ENCODE measurements at places on chromosomes 4 and X. TPM values are rescaled to one million over a fixed set of nuclear protein-coding genes. Genes with fewer than 3 reads are reported as not detected.

Gene RELL1
- 14.6 TPM for total RNA-seq

Gene AMTN
- total RNA-seq, result not detected

GRCh38 chr4:70531981-70532380, 13.6 kb downstream of the AMTN start:
- DNase-seq, result peak; percentile 39

DNA sequence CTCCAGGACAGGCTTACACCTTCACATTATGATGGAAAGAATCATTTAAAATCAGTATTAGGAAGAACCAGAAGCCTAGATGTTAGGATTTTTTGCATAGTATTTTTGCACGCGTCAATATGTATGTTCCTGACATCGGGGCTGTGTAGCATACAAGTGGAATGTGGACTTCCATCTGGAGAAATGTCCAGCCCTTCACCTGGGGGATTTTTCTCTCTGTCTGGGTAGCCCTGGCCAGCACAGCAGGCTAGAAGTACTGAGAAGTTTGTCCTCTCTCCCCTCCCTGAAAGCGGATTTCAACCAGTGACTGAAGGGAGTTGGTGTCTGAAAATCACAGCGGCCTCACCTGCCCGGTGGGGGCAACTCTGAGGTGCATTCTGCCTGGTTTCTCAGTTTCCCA, 10.4 kb upstream of the KLHL8 start:
- no peak for DNase-seq

DNA sequence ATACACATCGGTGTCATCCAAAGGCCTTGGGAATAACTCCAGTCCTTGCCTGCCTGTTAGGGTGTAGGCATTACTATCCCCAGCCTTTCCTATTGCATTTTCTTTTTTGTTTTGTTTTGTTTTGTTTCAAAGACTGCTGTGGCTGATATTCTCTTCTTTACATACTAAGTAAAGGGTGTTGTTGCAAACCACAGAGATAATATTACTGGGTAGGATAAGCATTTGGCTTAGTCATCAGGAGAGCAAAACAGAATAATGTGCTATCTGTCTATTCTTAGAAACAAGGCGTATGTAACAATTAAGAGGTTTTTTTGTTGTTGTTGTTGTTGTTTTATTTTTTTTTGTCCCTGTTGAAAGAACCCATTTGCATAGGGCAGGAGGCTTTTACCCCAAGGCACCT, 41.8 kb downstream of the UGT2B28 start:
- peak; percentile 30 for DNase-seq

Gene NPY1R
- total RNA-seq, result 1.3 TPM

Gene GPR50
- not detected for total RNA-seq

DNA sequence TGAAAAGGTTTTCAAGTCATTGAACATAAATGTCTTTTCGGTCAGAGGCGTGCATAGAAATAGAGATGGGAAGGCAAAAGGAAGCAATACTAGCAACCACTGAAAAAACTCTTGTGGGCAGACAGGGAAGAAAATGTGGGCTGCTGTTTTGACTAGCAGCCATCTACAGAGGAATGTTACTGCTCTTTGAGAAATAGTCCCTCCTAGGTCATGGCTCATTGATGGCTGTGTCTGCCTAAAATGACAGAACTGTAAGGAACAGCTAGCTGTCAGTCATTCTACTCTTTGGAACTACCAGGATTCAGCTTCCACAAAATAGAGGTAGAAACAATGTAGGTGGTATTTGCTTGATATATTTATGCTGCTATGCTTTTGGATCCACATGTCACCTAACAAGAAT, 26.9 kb upstream of the TMPRSS11B start:
- DNase-seq, result no peak

Gene FAM241A
- total RNA-seq, result 2.8 TPM

DNA sequence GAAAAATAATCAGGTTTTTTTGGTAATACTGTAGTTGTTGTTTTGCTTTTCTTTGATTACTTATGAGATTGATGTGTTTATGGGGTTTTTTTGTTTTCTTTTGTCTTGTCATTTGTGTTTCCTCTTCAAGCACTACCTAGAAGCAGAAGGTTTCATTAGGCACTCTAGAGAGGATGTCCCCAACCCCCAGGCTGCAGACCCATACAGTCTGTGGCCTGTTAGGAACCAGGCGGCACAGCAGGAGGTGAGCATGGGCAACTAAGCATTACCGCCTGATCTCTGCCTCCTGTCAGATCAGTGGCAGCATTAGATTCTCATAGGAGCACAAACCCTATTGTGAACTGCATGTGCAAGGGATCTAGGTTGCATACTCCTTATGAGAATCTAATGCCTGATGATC, 22.9 kb upstream of the NOCT start:
- DNase-seq, result no peak

DNA sequence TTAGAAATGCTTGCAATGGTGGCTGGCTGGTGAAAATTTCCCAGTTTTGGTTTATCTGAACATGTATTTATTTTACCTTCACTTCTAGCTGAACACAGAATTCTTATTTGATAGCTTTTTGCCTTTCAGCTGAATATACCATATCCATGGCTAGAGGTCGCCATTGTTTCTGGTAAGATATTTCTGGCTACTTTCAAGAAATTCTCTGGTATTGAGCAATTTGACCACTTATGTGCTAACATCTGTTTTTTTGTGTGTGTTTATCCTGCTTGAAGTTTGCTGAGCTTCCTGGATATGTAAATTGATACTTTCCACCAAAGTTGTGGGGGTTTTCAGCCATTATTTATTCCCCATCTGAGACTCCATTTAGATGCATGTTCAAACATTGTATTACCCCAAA, 75.4 kb downstream of the FBXW7 start:
- DNase-seq, result peak; percentile 41

DNA sequence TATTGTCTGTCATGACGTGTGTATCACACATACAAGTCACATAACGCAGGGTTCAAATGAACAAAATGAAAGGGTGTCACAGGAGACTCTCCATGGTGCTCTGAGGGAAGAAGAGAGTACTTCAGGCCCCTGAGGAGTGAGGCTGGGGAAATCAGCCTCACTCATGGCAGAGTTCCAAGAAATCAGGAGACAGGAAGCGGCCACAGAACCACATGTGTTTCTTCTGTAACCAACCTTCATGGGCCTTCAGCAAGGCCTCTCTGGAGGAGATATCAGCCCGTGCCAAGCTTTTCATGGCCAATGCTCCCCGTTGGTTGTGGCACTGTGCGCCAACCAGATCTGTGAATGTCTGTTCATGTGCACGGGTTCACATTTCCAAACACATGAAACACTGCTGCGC, 76.0 kb downstream of the NAT8L start:
- no peak for DNase-seq

- no peak for DNase-seq
Measured at GRCh38 chr4:116183241-116183640, 902.1 kb downstream of the TRAM1L1 start.

GRCh38 chr4:109432696-109433095, 919 bp upstream of the SEC24B start:
- no peak for DNase-seq

Gene PASD1
- not detected for total RNA-seq

DNA sequence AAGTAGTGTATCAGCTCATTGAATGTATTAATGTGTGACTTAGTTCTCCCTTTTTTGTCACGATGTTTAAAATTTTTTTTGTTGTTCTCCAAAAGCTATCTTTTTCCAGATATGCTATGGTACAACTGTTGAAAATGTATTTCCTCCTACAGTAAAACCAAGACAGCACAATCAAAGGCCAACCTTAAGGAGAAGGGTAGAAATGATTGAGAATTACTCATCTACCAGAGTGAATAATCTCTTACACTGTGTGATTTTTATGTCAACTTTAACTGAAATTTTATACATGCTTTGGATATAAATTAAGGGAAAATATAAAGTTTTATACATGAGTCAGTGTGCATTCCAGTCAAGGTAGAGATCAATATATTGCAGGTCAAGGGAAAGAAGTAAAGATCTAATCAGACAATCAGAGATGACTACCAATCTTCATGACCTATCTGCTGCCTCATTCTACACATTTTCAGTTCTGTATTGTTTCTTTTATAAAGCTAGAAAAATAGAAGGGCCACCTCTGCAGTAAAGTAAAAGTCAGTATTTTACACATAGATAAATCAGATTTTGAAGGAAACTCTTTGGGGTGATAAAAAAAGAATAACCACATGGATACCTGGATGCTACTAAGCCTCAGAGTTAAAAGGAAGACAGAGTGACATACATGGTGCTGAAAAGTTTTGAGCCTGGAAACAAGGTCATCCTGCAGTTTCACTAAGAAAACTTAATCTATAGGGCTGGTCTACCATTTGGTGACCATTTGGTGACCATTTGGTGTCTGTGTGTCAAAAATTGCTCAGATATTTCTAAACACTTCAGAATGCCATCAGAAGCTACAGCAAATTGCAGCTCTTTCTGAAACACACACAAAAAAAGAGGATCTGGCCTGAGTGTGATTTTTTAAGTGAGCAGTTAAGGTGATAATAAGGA, 1.6 kb downstream of the FAM13A start:
- peak; percentile 24 for DNase-seq

GRCh38 chrX:43448688-43449087, 207.4 kb upstream of the MAOA start:
- DNase-seq, result no peak

DNA sequence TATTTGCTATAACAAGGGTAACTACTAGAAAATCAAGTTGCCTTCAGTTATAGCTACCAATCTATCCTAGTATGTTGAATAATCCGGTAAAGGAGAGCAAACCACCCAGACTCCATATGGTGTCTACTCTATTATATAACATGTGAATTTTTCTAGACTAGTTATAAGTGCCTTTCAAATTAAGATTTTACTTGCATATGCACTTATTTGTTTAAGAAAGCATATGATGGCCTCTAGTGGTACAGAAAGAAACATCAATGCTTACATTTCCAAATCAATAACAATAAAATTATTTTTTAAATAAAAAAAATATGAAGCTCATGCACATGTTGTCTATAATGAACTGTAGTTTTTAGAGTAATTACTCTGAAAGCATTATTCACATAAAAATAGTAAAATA, 1516.4 kb upstream of the PABPC4L start:
- DNase-seq, result peak; percentile 10

DNA sequence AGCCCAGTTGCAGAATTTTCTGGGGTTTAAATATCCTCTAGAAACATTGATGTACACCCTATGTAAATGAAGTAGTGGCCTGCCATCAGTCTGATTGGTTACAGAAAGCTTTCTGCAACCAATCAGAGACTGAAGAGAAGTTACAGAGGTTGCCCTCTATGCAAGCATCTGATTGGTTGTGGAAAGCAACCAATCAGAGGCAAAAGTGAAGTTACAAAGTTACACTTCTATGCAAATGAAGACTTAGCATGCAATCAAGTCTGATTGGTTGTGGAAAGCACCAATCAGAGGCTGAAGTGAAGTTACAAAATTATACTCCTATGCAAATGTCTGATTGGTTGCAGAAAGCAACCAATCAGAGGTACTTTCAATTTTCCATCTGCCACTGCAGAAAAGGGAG, 51.9 kb upstream of the USP9X start:
- peak; percentile 23 for DNase-seq

DNA sequence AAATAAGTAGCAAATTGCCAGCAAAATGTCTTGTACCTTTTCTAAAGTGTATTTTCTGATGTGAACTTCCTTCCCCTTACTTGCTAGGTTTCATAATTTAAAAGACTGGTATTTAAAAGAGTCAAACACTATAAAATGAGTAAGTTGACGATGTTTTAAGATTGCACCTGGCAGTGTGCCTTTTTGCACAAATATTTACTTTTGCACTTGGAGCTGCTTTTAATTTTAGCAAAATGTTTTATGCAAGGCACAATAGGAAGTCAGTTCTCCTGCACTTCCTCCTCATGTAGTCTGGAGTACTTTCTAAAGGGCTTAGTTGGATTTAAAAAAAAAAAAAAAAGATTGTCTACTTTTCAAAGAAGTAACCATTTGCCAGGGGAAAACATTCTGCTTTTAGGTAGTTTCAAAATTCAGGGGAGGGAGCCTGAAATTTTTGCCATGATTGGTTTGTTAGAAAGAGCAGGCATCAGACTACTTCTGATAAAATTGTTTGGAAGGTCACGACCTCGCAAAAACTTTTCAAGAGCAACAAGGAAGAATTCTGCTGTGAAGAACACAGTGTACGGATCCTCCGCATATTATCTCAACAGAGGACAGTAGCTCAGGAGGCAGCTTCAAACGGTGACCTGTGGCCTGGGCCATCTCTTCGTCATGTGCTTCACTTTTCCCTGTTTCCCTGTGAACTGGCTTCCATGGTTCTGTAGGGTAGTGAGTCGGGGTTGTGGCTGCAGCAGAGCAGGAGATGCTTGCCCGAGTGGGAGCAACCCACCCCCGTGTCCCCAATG, 66.1 kb downstream of the CDS1 start:
- peak; percentile 46 for DNase-seq

DNA sequence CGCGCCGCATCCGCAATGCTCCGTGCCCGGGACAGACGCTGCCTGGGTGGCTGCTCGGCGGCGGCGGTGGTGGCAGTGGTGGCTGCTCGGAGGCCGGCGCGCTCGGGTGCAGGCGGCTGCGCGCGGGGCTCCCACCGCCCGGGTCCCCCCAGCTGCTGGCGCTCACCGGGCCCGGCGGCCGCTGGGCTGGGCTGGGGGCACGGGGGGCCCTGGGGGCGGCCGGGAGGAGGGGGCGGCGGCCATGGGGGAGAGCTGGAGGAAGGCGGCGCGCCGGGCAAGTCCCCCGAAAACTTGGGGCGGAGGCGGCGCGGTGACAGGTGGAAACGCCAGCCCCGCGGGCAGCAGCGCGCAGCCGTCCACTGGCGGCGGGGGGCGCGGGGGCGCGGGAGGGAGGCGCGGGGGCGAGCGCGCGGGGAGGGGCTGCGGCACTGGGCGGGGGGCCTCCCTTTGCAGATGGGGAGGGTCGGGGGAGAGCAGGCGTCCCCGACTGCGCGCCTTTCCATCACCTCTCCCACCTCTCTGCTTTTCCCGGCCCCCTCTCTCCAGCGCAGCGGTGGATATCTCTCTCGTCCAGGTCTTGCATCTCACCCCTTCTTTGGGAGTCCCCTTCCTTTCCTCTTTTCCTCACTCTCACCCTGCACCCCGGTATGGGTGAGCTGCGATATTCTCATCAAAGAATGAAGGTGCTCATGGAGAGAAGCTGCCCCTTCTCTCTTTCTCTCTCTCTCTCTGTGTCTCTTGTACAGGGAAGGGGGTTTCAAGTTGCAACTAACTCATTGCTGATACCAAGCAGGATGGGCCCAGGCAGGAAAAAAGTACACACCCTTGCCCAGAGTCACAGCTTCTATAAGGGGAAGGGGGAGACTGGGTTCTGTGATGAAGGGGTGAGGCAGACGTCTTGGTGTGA, 83.7 kb upstream of the DHRSX start:
- no peak for DNase-seq

GRCh38 chr4:71130827-71131603, 137.6 kb downstream of the DCK start:
- DNase-seq, result peak; percentile 61

Gene H2AZ1
- total RNA-seq, result 433 TPM

- no peak for DNase-seq
Measured at GRCh38 chr4:128623508-128624215, 185.8 kb upstream of the JADE1 start.

GRCh38 chrX:20414066-20414465, 147.4 kb upstream of the RPS6KA3 start:
- DNase-seq, result no peak

GRCh38 chr4:182897601-182898478, 19.3 kb downstream of the DCTD start:
- no peak for DNase-seq

Gene SMARCA1
- total RNA-seq, result 34.8 TPM

- DNase-seq, result no peak
Measured at GRCh38 chrX:2782171-2782570, 30.3 kb downstream of the XG start.
